ENCODE measurements at places on chromosomes 6 and 20. TPM values are rescaled to one million over a fixed set of nuclear protein-coding genes. Genes with fewer than 3 reads are reported as not detected.

Gene OPRL1
- 0.59 TPM for total RNA-seq

- no peak for DNase-seq
Observed at GRCh38 chr6:16049168-16049567, 79.7 kb upstream of the MYLIP start.

Gene AKAP12
- 70.1 TPM for total RNA-seq

DNA sequence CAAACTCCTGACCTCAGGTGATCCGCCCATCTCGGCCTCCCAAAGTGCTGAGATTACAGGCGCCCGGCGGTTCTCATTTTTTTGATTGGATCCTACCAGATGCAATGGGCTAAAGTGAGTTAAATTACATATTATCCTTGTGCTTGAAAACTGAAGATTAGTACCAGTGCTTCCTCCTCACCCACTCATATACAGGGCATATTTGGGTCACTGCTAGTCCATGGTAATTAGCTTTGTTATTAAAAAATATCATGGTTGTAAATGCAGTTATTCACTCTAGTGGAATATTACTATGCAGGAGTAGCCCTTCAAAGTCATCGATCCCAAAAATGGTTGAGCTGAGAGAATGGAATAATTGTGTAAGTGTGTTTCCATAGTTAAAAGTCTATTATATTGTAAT is 26.5 kb downstream of the ZNF292 start:
- no peak for DNase-seq

Gene CRYBG1
- total RNA-seq = 11.9 TPM

Gene BEND6
- 23.6 TPM for total RNA-seq

Gene ZC3H12D
- total RNA-seq = under 0.01 TPM

GRCh38 chr20:25067102-25067987 is 9.4 kb upstream of the ACSS1 start:
- peak; percentile 18 for DNase-seq

Gene C6orf132
- total RNA-seq = 2.9 TPM

GRCh38 chr6:7230956-7231713 is 81.9 kb downstream of the SSR1 start:
- DNase-seq = no peak

- no peak for DNase-seq
Observed at GRCh38 chr20:35039146-35039545, 53.5 kb downstream of the TRPC4AP start.

- DNase-seq = no peak
Observed at GRCh38 chr20:39762716-39763115, 800.6 kb downstream of the DHX35 start.
